ENCODE measurements at places on chromosomes 11 and 22.

- H3K27ac ChIP-seq: no peak overlapping the region
- H3K4me3 ChIP-seq: no peak overlapping the region
- no peaks in the 10 kb centered on the region for H3K27me3 ChIP-seq
- no peaks in the 10 kb centered on the region for H3K36me3 ChIP-seq
- no peaks in the 10 kb centered on the region for H3K4me1 ChIP-seq
Observed at GRCh38 chr11:12802418-12803085, 128.3 kb downstream of the TEAD1 start.

DNA sequence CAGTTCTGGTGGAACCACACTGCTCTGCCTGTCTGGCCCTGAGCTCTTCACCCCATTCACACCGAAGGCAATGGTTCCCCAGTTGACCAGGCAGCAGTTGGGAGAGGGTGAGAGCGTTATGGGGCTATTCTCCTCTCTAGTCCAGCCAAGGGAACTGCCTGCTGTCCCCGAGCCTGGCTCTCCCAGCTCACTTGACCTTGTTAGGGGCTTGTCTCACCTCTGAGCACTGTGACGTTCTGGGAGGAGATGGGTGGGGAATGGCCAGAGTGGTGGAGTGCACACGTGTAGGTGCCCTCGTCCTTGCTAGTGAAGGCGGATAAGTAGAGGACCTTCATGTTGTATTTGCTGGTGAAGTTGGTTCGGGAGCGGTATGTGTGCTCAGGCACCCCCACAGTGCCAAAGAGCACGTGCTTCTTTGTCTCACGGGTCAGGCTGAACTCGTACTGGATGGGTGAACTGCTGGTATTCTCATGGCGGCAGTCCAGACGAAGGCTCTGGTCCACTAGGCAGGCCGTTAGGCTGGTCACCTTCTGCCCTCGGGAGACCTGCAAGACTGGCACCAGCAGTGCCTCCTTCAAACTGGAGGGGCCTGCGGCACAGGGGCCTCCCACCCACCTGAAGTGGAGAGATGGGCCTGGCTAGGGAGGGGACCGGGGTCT is 3.0 kb downstream of the THY1 start:
- H3K36me3 ChIP-seq: no peaks in the 10 kb centered on the region
- peaks cover 28% of the 10 kb centered on the region for H3K4me1 ChIP-seq
- DNase-seq: no peak
- no peak overlapping the region for H3K27ac ChIP-seq
- H3K4me3 ChIP-seq: no peak overlapping the region

DNA sequence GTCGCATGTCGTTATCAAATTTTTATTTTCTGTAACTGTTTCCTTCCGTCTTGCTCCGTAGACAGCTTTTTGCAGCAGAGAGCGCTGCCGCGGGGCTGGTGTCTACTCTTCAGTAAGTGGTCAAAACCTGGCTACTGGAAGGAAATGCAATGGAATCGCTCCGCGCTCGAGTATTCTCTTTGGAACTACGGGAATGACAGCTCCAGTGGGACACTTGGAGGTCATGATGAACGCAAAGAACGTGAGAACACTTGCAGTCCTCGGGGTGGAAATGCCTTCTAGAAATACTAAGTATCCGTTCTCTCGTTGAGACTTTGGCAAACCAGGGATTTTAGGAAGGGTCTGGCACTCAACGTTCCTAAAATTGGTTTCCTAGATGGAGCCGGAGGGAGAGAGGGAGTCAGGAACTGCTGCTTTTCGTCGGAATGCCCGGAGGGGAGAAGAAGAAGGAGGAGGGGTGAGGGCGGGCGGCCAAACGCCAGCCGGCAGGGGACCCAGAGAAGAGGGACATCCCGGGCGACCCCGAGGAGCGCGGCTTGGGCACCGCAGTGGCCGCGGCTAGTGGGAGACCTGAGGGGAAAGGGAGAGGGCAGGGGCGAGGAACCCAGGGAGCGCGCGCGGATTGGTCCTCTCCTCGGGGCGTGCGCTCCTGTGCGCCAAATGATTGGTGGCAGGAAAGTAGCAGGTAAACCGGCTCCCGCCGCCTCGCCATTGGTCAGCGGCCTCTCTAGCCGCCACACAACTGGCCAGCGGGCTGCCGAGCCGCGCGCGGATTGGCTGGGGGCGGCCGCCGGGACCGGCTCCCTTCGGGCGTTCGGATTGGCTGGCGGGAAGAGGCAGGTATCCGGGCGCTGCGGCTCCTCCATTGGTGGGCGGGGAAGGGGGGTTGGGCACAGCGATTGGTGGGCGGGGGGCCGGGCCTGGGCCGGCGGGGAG is 490 bp upstream of the BMAL1 start:
- H3K27me3 ChIP-seq: no peaks in the 10 kb centered on the region
- peak overlapping the region; percentile 90 for H3K4me3 ChIP-seq
- H3K27ac ChIP-seq: peak overlapping the region; percentile 95
- no peaks in the 10 kb centered on the region for H3K4me1 ChIP-seq

GRCh38 chr11:10294290-10294953 is 403 bp upstream of the SBF2 start:
- H3K4me3 ChIP-seq: peak overlapping the region; percentile 97
- H3K27me3 ChIP-seq: no peaks in the 10 kb centered on the region
- H3K27ac ChIP-seq: peak overlapping the region; percentile 90
- peaks cover 34% of the 10 kb centered on the region for H3K4me1 ChIP-seq

DNA sequence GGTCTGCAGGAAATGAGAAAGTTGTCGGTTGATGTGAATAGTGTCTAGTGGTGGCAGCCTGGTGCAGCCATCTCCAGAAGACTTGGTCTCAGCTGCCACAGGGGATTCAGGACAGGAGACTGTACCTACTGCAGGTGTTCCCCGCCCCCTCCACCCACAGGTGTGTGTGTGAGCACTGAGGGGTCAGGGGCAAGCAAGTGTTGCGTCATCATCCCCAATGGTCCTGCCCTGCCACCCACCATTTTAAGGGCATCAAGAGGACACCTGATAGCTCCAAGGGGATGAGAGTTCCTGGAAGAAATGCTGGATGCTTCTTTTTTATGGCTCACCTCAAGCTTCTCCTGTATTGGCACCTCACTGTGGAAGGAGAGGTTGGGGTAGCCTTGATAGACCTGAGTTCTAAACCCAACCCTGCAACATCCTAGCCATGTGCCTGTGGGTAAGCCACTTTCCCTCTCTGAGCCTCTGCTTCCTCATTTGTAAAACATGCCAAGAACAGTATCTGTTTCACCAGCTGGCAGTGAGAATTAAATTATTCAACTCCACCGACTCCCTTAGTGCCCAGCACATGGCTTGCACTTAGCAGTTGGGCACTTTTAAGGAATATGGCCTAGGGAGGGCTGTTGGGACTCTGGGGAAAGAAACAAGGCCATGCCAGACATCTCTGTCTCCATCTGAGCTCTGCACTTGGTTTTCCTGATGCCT is 6.1 kb downstream of the C11orf91 start:
- H3K36me3 ChIP-seq: no peaks in the 10 kb centered on the region
- H3K4me1 ChIP-seq: peaks cover 19% of the 10 kb centered on the region
- no peak for DNase-seq
- H3K4me3 ChIP-seq: no peak overlapping the region

DNA sequence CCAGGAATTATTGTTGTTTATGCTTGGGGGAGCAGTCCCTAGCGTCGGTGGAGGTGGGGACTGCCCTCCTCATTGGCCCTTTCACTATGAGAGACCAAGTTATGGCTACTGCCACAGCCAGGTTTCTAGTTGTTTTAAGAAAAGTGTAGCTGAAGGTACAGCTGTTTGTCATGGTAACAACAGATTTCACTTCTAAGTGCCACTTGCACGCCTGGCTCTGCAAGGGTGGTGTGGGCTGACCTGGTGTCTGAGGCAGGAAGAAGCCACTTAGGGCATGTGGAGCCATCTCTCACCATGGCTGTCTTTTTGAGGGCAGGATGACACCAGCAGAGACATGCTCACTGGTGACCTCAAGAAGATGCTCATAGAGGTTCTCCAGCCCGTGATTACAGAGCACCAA is 46.3 kb upstream of the MPEG1 start:
- DNase-seq: no peak
- no peak overlapping the region for H3K4me3 ChIP-seq
- H3K27ac ChIP-seq: no peak overlapping the region
- no peaks in the 10 kb centered on the region for H3K27me3 ChIP-seq

GRCh38 chr11:70112017-70112434 is 33.9 kb downstream of the ANO1 start:
- H3K27ac ChIP-seq: peak overlapping the region; percentile 85
- H3K4me1 ChIP-seq: peaks cover 20% of the 10 kb centered on the region
- H3K27me3 ChIP-seq: no peaks in the 10 kb centered on the region
- peak; percentile 56 for DNase-seq
- H3K4me3 ChIP-seq: no peak overlapping the region
- H3K36me3 ChIP-seq: peaks cover 3% of the 10 kb centered on the region

- H3K27me3 ChIP-seq: no peaks in the 10 kb centered on the region
- H3K4me3 ChIP-seq: no peak overlapping the region
- H3K4me1 ChIP-seq: peaks cover 50% of the 10 kb centered on the region
- peaks cover 17% of the 10 kb centered on the region for H3K36me3 ChIP-seq
- peak; percentile 61 for DNase-seq
- peak overlapping the region; percentile 81 for H3K27ac ChIP-seq
Observed at GRCh38 chr22:20531404-20532201, 24.2 kb downstream of the MED15 start.

GRCh38 chr11:61164606-61165424 is 3.6 kb upstream of the VPS37C start:
- H3K27me3 ChIP-seq: no peaks in the 10 kb centered on the region
- H3K4me1 ChIP-seq: peaks cover 56% of the 10 kb centered on the region
- H3K4me3 ChIP-seq: peak overlapping the region; percentile 32
- no peak for DNase-seq

DNA sequence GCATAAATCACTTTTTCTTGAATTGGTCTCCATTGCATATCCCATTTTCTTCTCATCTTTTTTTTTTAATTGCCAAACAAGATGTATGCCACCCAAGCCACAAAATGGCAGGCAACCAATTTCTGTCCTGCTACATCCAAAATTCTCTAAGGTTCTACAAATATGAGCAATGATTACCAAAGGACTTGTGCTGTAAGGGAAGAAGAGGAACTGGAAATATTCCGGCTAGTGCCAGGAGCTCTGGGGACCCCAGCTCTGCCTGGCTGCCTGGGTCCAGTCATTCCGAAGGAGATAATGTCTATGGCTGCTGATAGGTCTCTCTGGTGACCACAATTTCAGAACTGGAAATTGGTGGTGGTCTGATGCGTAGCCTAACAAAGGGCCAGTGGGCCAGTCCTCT is 17.1 kb upstream of the SNX32 start:
- H3K27me3 ChIP-seq: no peaks in the 10 kb centered on the region
- DNase-seq: no peak
- no peak overlapping the region for H3K27ac ChIP-seq
- H3K4me1 ChIP-seq: no peaks in the 10 kb centered on the region

GRCh38 chr11:119835753-119836152 is 106.8 kb upstream of the NECTIN1 start:
- H3K4me1 ChIP-seq: no peaks in the 10 kb centered on the region
- no peaks in the 10 kb centered on the region for H3K36me3 ChIP-seq
- peaks cover 3% of the 10 kb centered on the region for H3K27me3 ChIP-seq
- H3K27ac ChIP-seq: no peak overlapping the region
- no peak for DNase-seq

DNA sequence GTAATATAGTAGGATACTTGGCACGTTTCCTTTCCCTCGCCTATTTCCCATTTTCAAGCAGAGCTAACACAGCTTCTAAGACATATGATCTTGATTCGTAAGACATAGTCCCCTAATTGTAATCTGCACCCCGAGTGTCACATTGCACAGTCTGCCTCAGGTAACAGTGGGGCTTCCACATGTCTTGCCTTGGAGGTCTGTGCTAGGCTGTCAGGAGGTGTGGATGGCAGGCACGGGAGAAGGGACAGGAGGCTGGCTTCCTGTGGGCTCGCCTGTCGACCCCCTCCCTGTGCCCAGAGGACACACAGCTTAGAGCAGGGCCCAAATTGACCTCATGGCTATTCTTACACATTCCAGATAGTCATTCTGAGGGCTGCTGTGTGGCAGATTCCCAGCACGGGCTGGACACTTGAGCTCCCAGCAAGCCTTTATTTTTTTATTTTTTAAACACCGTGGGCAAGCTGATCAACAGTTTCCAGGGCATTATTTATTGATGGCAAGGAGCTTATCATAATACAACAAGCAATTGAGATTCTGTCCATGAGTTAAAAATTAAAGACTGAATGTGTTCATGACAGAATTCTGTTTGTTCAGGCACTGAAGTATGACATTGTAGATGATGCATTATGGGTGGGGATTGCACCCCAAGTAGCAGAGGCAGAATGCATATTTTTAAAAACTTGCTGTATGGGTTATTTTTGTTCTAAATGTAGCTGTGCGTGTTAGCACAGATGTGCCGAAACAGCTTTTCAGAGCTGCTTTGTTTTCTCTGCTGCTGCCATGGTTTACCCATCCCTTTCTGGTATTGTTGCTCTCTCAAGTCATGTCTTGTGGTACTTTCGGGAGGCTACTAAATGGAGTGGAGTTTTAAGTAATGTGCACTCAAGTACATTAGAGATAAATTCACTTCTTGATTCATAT is 113.0 kb downstream of the ATXN10 start:
- no peak for DNase-seq
- H3K27ac ChIP-seq: no peak overlapping the region
- H3K36me3 ChIP-seq: no peaks in the 10 kb centered on the region

DNA sequence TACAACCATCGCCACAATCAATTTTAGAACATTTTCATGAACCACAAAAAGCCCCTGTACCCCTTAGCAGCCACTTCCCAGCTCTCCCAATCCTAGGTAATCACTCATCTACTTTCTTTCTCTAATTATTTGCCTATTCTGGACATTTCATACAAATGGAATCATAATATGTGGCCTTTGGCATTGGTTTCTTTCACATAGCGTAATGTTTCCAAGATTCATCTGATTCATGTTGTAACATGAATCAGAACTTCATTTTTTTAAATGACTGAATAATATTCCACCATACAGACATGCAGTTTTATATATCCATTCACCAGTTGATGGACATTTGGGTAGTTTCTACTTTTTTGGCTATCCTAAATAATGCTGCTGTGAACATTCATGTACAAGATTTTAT is 56.2 kb upstream of the RCN1 start:
- H3K36me3 ChIP-seq: no peaks in the 10 kb centered on the region
- no peak overlapping the region for H3K27ac ChIP-seq
- no peaks in the 10 kb centered on the region for H3K4me1 ChIP-seq
- no peak for DNase-seq
- peaks cover 4% of the 10 kb centered on the region for H3K27me3 ChIP-seq

- H3K4me1 ChIP-seq: no peaks in the 10 kb centered on the region
- no peak overlapping the region for H3K4me3 ChIP-seq
- DNase-seq: no peak
- no peaks in the 10 kb centered on the region for H3K36me3 ChIP-seq
Observed at GRCh38 chr11:34788642-34789041, 127.5 kb downstream of the APIP start.

- peaks cover 25% of the 10 kb centered on the region for H3K27me3 ChIP-seq
- H3K4me3 ChIP-seq: no peak overlapping the region
- no peak for DNase-seq
- H3K27ac ChIP-seq: no peak overlapping the region
Observed at GRCh38 chr11:129751511-129751910, 64.1 kb upstream of the TMEM45B start.

DNA sequence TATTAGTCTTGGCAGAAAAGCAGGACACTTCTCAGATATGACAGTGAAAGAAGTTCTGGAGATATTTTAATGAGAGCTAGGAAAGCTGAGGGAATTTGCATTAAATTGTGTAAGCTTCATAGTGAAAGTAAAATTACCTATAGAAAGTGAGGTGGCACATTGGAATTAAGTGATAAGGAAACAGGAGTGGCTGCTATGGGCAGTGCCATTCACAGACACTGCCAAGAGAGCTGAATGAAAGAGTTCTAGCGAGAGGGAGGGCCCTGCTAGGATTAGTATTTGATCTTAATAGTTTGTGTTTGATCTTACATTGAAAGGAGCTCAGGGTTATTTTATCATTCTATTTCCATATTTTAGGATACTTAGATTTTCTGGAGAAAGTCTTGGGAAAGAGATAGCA is 351.9 kb downstream of the DDX10 start:
- H3K27me3 ChIP-seq: no peaks in the 10 kb centered on the region
- no peaks in the 10 kb centered on the region for H3K36me3 ChIP-seq
- DNase-seq: no peak

Measured in heart left ventricle (tissue), 16 donors.